Activated CD4-positive, alpha-beta T cell treated with anti-CD3 and anti-CD28 coated beads, Interleukin-2, amount 10 ng/mL, durations not matched to agents 7 days and 5 days (primary cell): ENCODE measurements at places on chromosomes 1 and 21.

DNA sequence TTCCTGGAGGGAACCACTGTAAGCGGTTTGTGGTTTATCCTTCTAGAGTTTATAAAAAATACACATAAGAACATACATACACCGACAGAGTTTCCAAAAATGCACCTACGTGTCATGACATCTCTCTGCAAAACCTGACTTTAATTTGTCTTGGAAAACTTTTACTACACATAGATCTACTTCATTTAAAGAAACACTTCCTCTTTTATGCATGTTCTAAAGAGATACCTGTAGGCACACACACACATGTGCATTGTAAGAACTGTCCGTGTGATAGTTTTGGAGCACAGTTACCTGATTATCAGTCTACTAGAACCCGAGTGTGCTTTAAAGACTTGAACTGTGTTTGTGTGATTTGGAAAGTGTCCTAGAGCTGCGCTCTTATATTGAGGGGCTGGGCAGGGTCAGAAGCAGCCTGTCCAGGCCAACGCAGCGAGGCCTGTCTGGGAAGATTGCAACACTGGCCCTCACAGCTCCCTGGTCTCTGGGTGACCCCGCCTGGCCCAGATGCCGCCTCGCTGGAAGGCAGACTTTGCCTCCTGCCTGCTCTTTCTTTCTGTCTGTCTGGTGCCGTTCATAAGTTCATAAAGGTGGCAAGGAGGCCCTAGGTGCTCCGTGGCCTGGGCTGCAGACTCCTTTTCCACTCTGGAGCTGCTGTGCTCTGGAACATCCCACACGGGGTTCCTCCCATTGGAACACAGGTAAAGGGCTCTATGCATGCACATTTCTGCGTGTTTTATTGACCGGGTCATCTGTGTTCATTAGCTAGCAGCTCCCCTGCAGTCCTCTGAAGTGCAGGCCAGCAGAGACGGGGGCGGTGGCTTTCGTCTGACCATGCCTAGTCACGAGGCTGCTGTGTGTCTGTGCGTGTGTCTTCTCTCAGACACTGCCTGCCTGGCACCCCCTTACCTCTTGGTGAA lies 46.3 kb downstream of the AGPAT3 start:
- no peak for DNase-seq

DNA sequence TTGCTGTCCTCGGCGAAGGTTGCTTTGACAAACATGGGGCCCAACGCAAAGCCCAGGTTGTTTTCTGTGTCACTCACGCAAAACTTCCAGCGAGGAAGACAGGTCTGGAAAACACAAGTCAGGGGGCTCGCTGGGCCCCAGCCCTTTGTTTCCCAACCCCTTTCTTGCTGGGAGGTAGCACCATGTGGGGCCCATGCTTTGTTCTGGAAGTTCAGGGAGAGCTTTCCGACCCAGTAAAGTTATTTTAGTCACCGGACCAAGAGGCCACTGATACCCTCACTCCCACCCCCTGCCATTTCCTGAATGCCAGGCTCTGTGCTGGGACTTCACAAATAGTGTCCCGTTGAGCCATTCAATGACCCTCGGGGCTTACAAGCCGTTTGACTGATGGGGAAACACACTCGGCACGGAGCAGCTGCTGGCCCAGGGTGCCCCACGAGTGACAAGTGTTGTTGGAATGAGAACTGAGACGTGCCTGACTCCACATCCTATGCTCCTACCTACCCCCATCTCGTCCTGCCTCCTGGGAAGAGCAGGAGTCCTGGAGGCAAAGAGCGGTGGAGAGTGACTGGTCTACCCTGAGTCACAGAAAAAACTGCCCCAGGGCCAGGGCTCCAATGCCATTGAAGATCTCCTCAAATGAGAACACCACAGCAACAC lies 52.0 kb downstream of the ECE1 start:
- no peak for DNase-seq

GRCh38 chr1:9652379-9653209 lies 1.1 kb downstream of the PIK3CD start:
- peak; percentile 78 for DNase-seq

DNA sequence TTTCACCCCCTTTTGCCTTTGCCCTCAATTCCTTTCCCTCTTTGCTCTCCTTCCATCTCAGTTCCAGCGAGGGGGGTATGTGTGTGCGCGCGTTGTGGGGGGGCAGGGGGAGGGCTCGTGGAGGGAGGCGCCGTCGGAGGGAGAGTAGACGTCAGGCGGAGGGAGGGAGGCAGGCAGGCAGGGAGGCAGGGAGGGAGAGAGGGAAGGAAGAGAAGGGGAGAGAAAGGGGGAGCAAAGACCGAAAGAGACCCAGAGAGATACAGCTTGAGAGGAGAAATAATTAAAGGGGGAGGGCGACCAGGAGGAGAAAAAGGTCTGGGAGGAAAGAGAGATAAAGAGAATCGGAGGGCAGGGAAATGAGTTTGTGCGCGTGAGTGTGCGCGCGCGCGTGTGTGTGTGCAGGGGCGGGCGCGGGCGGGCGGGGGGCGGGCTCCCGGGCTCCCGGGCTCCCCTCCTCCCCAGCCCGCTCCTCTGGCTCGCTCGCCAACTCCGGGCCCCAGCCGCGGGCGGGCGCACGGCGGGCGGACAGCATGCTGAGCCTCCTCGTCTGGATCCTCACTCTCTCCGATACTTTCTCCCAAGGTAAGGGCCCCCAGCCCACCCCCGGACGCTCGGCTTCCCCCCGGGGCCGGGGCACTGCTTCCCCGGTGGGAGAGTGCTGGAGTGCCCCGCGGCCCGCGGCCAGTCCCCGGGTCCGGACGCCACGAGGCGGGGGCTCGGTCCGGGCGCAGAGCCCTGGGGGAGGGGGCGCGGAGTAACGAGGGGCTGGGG lies at the start of gene KIRREL1:
TSS of gene KIRREL1 (plus strand) at position 499 of the 771 bp plus-strand sequence. CDS start at position 531, 32 bp downstream.
- no peak for DNase-seq

DNA sequence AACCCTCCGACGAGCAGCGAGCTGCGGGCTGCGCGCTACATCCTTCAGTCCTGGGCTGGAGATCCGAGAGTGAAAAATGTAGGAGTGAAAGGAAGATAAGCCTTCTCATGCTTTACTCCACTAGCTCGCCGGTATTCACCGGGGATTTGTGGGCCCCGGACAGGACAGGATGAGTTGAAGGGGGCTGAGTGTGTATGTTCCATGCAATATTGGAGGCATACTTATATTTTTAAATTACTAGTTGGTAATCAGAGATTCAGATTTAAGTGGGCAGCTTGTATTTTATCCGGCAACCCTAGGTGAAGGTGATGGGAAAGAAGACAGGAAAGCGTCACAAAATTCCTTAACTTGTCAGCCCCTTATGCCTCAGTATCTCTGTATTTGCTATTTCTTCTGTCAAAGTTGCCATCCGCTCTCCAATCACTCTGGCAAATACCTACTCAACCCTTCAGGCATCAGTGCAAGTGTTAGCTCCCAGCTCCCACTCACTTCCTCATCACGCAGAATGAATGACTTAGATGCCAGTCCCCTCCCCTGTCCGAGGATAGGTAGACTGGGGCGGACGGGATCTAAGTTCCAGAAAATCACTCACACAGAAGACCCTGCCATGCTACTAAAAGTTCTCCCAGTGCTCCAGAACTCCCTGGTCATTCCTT lies 503 bp upstream of the PIGM start:
- DNase-seq: no peak

GRCh38 chr1:115077286-115077983 lies 11.9 kb downstream of the TSPAN2 start:
- no peak for DNase-seq

- no peak for DNase-seq
These were observed 134.9 kb downstream of the RUNX1 start for GRCh38 chr21:34914239-34914638.

DNA sequence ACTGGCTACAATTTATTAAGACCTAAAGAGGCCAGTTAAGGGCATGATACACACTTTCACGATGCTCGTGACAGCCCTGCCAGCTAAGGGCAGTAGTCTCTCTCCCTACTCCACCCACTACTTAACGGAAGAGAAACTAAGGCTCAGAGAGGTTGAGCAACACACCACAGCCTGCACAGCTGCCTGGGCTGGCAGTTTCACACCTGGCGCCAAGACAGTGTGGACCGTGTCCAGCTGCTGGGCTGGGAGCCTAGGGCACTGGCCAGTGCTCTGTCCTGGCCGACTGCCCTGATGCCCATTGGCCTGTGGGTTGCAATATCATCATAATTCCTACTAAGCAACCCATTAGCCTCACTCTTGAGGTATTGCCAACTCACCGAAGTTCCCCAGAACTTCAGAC lies 27.6 kb downstream of the TENT5C start:
- DNase-seq: no peak

GRCh38 chr1:232754930-232755329 lies 50.3 kb upstream of the MAP10 start:
- no peak for DNase-seq

- DNase-seq: no peak
These were observed 47.6 kb downstream of the APP start for GRCh38 chr21:26123012-26123411.

GRCh38 chr1:63679076-63679475 lies 85.9 kb downstream of the PGM1 start:
- no peak for DNase-seq

GRCh38 chr1:94620345-94621031 lies 78.9 kb upstream of the F3 start:
- no peak for DNase-seq

- DNase-seq: peak; percentile 48
These were observed 18.1 kb upstream of the MYSM1 start for GRCh38 chr1:58717979-58718378.

- no peak for DNase-seq
These were observed 384.8 kb upstream of the PROX1 start for GRCh38 chr1:213602796-213603486.

DNA sequence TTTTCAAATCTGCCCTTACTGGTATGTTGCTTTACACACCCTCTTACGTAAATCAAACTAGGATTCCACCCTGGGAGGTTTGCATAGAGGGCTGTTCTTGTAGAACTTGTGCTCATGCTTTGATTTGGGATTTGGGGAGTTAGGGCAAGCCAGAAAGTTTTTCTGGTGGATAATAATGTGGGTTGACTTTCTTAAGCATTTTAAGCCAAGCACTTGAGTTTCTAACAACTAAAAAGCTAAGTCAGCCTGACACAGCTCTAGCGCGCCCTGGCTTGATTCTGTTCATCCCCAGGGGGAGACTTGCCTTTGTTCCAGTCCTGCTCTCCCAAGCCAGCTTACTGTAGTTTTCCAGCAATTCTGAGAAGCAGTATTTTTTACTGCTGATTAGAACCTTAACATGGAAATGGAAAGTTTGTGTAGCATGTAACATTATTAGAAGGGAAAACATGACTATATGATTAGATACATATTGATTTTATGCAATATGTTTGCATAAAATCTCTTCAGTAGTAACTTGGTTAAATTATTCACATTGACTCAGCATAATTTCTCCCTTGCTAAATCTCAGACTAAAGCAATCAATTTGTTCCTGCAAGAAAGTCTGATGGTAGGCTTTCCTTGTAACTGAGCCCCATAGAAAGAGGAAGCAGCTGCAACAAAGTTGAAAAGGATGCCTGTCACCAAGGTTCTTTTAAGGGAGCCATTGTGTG lies 11.0 kb upstream of the PGD start:
- no peak for DNase-seq

- DNase-seq: no peak
These were observed 1.3 kb downstream of the ACTRT2 start for GRCh38 chr1:3022511-3022973.

DNA sequence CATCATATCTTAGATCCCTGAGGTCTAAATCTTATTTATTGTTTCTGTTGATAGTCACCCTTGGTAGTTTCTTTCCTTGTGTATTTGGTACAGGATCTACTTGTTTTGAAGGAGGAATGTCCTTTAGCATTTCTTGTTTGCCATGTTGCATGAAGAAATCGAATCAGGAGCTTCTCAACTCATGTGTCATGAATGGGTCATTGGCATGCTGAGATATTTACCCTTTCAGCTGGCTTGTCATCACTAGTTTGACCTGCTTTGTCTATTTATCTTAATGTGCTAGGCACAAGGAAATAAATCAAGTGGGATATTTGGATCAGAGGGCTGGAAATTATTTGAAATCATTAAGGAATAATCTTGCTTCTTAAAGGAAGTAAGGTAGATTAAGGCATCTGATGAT lies 23.8 kb downstream of the THEM4 start:
- no peak for DNase-seq
